ENCODE measurements at places on chromosomes 7 and 10. TPM values are rescaled to one million over a fixed set of nuclear protein-coding genes. Genes with fewer than 3 reads are reported as not detected.

Gene CUBN
- 4.7 TPM for total RNA-seq

Gene MMRN2
- not detected for total RNA-seq

Gene ANXA8
- not detected for total RNA-seq

Gene OR13A1
- not detected for total RNA-seq

Gene PBLD
- 1.4 TPM for total RNA-seq

All from natural killer cell (primary cell).